ENCODE measurements at places on chromosomes 1 and 21. TPM values are rescaled to one million over a fixed set of nuclear protein-coding genes. Genes with fewer than 3 reads are reported as not detected.

- DNase-seq: no peak
Measured at GRCh38 chr1:231274119-231274825, 33.3 kb downstream of the GNPAT start.

GRCh38 chr1:197152662-197153061 is 6.2 kb upstream of the ASPM start:
- no peak for DNase-seq

- no peak for DNase-seq
Measured at GRCh38 chr1:27609618-27610240, 5.8 kb upstream of the AHDC1 start.

- DNase-seq: no peak
Measured at GRCh38 chr1:44812822-44813543, 4.7 kb downstream of the BTBD19 start.

- DNase-seq: no peak
Measured at GRCh38 chr1:234357831-234358230, 15.4 kb upstream of the COA6 start.

GRCh38 chr1:157512036-157512969 is 40.0 kb downstream of the FCRL5 start:
- DNase-seq: no peak

DNA sequence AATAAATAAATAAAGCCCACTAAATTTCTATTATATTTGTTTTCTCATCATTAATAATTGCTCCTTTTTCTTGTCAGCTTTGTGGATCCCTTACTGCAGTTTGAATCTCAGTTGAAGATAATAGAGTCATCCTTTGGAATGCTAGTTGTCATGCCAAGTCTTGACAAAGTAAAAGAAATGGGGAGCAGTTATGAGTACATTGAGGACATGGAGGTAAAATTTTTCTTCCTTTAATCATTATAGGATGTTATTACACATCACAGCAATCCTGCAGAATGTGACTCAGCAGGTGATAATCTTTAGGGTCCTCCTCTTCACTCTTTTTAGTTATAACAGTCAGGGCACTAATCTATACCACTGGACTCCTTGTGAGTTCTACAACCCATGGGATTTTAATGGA is 24.1 kb downstream of the MROH9 start:
- DNase-seq: no peak

DNA sequence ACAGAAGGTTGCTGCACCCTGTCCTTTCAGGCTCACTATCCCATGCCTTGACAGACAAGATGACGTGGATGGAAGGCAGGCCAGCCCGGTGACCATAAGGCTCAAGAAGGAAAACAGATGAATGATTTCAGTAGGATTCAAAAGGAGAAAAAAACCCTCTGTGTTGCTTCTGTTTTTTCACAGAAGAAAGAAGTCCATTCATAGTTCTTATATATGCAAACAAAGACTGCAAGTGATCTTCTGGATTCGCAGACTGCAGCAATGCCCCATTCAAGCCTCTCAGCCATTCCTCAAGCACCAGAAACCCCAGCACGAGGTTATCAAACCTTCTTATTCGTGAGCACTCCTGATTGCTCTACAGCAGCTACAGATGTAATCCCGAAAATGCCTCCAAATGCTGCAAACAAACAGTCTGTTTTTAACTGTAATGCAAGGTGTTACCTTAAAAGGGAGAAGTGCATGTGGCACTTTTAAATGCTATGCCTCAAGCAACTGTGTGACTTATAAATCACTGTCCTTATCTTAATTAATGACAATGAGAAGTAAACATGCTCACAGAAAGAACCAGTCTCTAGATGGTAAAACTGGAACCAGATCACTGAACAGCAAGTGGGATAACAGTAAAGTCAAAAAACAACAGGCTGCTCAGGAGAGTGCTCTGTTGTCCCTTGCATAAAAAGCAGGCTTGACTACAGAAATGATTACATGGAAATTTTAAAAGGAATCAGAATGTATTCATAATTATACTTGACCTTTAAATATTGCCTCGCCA is 173.9 kb downstream of the HHIPL2 start:
- no peak for DNase-seq

GRCh38 chr21:42398436-42399028 is 2.7 kb upstream of the TMPRSS3 start:
- no peak for DNase-seq

GRCh38 chr1:198153103-198153502 is 3.7 kb upstream of the NEK7 start:
- no peak for DNase-seq

DNA sequence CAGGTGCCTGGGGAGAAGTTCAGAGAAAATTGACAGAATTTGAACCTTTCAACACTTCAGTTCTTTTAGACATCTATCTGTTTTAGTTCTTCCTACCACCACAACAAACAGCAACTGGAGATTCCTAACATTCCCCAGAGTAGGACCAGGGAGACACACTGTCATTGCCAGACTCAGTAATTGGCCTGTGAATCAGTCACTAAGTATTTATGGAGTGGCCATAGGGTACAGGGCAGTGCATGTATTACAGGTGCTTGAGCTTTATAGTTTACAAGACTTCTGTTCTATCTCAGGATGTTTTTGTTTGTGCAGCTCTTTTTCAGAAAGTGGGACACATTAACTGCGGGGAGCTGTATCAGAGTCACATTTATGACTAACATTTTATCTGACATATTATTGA is 1.7 kb downstream of the CDC14A start:
- DNase-seq: peak; percentile 29

DNA sequence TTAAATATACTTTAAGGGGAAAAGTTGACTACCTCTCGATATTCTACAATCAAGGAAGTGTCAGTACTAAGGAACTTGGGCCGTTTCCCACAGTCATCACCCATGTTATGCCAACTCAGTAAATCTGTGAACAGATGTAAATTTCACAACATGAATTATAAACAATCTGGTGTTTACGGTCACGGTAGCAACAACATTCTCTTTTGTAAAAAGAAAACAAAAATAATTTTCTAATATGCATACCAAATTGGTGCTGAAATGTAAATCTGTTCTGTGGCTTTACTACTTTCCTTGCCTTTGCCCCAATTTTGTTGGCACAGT is 1.2 kb downstream of the SH3GLB1 start:
- DNase-seq: no peak

- no peak for DNase-seq
Measured at GRCh38 chr21:18636897-18637296, 233.3 kb upstream of the TMPRSS15 start.

DNA sequence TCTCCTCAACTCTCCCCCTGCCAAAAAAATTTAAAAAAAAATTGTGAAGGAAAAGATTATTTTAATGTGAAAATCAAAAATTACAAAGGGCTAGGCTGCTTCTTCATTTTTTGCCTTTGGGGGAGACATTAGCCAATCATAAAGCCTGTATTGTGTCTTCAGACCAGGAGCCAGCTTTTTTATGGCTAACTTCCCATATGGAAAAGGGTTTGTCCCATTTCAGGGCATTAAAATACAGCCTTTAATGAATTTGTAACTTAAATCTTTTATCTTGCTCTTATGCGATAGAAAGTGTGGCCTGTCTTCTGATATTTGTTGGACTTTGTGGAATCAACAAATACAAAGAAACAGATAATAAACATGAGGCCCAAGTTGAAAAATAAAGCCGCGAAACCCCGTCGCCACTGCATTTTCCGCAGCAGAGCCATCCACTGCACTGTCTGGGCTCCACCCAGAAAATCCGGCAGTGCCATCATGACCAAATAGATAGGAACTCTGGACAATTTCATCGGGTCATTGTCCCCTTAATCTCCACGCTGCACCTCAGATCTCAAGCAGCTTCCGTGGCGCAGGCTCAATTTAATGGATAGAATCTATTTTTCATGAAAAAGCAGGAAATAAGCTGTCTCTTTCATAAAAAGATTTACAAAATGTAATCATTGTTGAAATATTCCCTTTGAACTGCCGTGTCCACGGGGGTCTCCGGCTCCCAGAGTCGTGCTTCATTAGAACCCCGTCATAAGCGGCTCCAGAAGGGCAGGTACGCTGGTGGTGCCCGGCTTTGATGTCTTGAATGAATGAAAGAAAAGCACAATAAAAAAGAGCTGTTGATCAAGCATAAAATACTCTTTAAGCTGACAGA is 277.6 kb downstream of the TM2D1 start:
- DNase-seq: no peak

DNA sequence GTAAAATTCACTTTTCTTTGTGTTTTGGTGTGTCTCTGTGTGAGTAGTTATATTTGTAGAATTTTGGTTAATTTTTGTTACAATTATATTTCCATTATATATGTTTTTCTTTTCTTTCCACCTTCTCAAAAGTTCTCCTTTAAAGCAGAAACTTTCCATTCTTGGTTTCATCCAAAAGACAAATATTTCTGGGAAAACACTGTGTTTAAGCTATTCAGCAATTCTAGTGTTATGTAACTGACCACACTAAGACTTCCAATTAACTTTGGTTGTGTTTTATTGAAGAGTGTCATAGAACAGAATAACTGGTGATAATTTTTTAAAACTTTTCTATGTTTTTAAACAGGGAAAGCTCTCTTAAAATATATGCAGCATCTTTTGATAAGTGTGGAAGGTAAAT is 13.6 kb upstream of the RGL1 start:
- DNase-seq: no peak

DNA sequence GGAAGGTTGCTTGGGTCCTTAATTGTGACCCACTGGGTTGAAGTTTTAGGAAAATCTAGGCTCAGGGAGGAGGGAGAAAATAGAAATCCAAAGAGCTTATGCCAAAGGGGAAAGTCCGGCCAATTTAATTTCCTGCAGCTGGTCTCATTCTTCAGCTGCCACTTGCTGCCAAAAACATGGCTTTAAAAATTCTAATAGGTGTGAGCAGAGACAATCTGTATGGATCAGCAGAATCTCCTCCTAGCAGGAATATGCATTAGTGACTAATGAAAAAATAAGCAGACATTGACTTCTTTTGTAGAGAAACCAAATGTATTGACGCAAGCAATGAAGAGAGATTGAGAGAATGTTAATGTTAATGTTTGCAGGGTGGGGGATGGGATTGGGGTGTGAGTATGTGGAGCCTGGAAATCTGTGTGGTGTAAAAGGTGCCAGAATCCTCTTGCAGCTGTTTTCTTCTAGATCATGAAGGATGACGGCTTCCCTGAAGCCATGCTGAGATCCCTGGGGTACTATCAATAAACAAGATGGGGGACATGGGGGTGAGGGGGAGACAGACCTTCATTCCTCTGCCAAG is 35.3 kb downstream of the VWA5B1 start:
- no peak for DNase-seq

DNA sequence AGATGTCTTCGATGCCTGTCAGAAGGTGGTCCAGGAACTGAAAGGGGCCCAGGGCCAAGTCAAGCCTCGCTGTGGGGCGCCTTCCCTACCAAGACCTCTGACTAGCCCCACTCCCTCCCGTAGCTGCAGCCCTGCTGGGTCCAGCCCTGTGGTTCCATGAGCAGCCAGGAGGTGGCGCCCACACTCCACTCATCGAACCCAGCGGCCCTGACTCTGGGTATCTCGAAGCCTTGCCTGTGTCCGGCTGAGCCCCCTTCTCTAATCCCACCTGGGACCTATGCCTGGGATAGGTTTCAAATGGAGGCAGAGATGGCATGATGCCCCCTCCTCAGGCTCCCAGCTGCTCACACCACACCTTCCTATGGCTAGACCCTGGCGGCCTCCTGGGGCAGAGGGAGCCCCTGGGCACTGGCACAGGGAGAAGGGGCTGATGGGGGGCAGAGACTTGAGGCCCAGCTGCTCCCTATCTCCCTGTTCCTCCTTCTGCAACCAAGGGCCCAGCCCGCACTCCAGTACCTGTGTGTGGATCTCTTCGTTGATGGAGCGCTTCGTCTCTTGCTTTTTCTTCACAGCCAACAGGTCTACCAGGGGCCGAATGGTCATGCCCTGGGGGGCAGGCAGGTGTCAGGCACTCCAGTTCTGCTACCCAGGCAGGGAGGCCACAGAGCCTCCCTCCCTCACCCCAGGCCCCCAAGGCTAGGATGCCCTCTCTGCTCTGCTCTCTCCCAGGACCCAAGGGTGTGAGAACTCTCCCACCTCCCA is 52.0 kb downstream of the SLC9A1 start:
- no peak for DNase-seq

ZBTB7B gene
- 17.1 TPM for polyA plus RNA-seq

TMEM61 gene
- 1.6 TPM for polyA plus RNA-seq

WDR3 gene
- polyA plus RNA-seq: 29.3 TPM

SPRR2G gene
- not detected for polyA plus RNA-seq

NMNAT2 gene
- polyA plus RNA-seq: 4.2 TPM

LRRC53 gene
- not detected for polyA plus RNA-seq
